Stimulated activated CD4-positive, alpha-beta T cell treated with anti-CD3 and anti-CD28 coated beads, Interleukin-12 subunit alpha, Interleukin-12 subunit beta, amount 100 ng/mL, for 4 hours (primary cell): ENCODE measurements at places on chromosomes 2 and 18.

- no peak for DNase-seq
These were observed 87.5 kb downstream of the TFCP2L1 start for GRCh38 chr2:121197369-121198091.

- DNase-seq: no peak
These were observed 76.0 kb upstream of the STK17B start for GRCh38 chr2:196247114-196247975.

- no peak for DNase-seq
These were observed 19.4 kb upstream of the KCNG2 start for GRCh38 chr18:79778291-79778791.

GRCh38 chr2:45806563-45807358, 155.3 kb downstream of the PRKCE start:
- DNase-seq: no peak

GRCh38 chr2:134712299-134712698, 6.5 kb downstream of the TMEM163 start:
- DNase-seq: no peak

DNA sequence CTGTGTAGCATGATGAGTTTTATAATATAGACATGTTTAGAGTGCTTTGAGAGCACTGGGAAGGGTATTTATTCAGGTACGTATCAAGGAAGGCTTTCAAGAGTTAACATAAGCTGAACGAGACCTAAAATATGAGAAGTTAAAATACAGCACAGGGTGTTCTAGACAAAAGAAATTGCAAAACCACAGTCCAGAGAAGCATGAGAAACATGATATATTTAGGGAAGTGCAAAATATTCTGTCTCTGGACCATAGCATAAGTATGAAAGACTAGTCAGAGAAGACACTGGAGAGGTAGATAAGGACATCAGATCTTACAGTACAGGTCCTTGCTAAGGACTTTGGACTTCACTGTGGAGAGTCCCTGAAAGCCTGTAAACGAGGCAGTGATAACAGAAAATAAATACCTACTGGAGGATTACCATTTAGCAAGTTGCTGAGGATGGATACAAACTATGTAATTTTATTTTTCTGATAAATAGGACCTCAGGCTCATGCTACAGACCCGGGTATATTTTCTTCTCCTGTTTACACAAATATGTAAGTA, 43.7 kb downstream of the FSIP2 start:
- no peak for DNase-seq

DNA sequence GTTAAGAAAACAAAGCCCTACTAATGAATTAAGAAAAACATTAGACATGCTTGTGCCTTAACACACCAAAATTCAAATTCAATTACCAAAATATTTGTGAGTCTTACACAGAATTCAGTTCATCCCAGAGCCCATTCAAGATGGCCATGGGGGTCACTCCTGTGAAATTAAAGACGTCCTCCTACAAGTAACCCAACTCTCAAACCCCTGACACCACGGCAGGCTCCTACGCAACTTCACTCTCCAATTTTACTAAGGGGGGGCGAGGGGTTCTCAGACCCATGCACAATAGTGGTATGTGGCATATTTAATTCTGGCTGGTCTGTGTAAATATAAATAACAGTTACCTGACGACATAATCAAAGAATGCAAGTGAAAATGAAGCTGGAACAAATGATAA, 5.0 kb downstream of the ZNF516 start:
- DNase-seq: no peak

- DNase-seq: no peak
These were observed 473.1 kb upstream of the TCF4 start for GRCh38 chr18:56060967-56061541.

- no peak for DNase-seq
These were observed 368.4 kb downstream of the TXNL1 start for GRCh38 chr18:56269958-56270357.

- no peak for DNase-seq
These were observed 47.5 kb downstream of the ZNF638 start for GRCh38 chr2:71379086-71379485.

DNA sequence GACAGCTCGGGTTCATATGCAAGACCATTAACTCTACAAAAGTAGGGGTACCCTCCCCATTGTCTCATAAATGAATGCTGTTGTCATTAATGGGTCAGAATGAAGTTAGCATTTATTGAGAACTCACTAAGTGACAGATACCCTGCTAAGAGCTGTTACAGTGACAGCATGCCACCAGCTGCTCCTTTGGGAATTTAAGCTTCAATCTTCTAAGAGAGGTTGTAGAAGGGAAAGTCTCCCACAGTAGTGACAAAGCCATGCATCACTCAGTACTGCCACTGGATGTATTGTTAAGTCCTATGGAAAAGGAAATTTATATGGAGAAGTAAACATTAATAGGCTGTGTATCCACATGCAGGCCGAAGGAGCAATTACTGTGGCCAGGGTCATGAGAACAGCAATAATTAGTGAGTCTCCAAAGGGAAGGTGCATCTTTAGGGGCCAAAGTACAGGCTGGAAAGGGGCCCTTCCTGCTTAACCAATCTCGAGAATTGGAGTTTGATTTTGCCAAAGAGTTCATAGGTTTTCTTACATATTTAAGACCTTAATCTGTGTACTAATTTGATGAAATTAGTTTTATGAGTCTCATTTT, 64.5 kb upstream of the FAM124B start:
- no peak for DNase-seq

DNA sequence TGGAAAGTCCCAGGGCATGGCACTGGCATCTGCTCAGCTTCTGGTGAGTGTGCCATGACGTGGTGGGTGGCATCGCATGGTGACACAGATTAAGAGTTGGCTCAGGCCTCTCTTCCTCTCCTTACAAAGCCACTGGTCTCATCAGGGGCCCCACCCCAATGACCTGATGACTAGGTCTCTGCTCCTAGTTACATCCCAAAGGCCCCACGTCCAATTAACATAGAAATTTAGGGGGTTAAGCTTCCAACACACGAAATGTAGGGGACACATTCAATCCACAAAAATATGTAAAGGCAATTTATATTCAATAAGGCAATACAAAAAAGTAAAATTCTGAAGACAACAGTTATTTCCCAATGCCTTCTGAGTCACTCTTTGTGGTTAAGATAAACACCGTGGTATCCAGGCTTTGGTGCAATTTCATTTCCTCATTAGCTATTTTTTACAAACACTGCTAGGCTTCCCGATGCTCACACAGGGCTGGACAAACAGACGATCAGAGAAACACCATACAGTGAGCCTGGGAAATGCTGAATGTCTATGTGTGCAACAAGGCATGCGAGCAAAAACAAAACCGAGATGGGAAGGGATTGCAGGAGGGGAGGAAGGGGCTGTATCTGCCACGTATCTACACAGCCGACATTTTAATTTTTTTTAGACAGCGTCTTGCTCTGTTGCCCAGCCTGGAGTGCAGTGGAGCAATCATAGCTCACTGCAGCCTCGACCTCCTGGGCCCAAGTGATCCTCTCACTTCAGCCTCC, 67.2 kb downstream of the MBP start:
- no peak for DNase-seq

DNA sequence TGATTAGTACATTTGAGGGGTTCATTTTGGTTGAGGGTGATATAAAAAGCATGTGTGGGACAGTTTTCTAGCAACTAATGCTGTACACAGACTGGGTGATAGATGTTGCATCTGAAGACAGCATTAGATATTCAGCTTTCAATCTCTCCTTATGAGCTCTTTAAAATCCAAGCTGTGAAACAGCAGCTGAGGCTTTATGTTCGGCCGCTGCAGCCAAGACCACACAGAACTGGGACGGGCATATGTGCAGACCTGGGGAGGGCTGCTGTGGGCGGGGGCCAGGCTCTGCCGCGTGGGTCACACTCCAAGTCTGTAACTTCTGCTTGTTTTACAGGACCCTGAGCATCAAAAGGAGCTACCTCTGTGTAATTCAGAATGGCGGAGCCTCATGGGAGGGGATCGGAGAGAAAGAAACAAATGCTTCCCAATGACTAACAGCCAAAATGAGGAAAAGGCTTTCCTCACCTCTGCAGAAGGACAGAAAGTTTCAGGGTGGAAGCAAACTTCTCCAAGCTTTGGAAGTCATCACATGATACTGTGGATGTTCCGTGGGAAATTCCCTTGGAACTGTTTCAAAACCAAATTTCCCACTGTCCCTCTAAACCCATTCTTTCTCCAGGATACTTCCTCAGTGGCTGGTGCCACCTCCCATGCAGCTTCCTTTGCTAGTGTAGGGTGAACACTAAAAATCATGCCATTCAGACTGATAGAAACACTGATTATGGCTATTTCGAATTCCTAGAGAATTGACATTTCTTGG, 711.9 kb upstream of the ID2 start:
- DNase-seq: no peak

DNA sequence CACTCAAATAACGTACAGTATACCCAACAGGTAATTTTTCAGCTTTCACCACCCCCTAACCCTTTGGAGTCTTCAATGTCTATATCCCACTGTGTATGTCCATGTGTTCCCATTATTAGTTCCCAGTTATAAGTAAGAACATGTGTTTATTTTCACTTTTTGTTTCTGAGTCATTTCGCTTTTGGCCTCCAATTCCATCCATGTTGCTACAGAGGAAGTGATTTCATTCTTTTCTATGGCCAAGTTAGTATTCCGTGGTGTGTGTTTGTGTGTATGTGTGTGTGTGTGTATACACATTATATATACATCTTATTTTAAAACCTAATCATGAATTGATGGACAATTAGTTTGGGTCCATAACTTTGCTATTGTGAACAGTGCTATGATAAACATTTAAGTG, 464.4 kb downstream of the CMPK2 start:
- no peak for DNase-seq

GRCh38 chr2:118098307-118099030, 10.2 kb downstream of the INSIG2 start:
- no peak for DNase-seq

DNA sequence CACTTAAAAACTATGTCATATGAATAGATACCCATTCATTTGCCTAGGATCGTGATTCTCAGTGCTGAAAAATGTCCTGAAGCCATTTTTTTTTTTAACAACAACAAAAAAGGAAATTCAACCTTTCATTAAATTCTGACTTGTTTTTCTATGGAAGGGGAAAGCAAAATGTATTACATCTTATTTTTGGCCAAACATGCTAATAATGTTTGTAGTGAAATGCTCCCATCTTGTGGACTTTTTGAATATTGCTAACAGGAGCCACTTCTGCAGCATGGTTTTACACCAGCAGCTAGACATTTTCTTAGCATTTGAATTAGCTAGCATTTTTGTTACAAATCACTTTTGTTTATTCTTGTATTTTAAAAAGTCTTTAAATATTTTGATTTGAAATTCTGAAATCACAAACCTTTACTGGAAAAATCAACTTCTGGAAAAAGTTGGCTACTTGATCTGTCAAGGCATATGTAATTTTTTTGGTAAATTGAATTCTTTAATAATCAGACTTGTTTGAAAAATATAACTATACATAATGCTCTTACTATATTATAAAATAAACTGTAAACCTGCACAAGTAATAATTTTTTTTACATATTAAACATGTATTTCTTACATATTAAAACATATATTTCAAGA, 75.8 kb downstream of the KIDINS220 start:
- DNase-seq: no peak

GRCh38 chr2:43217228-43218154, 8.9 kb downstream of the ZFP36L2 start:
- DNase-seq: no peak

GRCh38 chr2:151137526-151137925, 124.1 kb downstream of the RBM43 start:
- no peak for DNase-seq

DNA sequence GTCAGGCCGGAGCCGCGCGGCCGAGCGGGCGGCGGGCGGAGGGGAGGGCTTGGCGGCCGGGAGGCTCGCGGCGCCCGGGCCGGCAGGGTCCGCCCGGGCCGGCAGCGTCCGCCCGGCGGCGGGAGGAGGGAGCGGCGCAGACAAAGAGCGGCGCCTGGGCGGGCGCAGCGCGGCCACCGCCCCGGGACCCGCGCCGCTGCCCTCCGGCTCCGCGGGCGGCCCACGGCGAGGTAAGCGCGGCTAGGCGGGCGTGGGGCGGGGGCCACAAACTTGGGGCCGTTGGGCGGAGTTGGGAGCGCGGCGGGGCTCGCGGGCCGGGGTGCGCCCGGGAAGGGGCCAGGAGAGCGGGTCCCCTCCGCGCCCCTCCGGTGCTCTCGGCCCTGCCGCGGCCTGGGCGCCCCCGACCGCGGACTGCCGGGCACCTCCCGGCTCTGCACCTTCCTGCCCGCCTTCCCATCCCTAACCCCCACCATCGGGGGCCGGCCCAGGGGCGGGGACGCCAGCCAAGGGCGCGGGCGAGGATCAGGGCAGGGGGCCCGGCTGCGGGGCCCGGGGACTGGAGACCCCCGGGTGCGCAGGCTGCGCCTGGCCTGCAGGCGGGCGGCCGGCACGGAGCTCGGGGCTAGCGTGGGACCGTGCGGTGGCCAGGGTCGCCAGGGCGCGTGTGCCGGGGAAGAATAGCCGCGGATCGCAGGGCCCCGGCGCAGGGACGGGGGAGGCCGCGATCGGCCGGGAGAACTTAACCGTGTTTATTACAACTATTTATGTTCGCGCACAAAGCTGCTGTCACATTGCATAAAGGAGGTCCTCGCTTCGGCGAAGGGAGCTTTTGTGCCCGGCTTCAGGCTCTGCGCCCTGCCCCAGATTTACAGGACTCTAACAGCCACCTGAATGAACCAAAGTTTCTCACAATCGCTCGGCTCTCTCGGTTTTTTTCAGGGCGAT, at the start of gene NCK2:
Gene NCK2 (plus strand): TSS at position 4 of the 945 bp plus-strand sequence. CDS start 110,152 bp downstream, outside the sequence.
- DNase-seq: no peak

DNA sequence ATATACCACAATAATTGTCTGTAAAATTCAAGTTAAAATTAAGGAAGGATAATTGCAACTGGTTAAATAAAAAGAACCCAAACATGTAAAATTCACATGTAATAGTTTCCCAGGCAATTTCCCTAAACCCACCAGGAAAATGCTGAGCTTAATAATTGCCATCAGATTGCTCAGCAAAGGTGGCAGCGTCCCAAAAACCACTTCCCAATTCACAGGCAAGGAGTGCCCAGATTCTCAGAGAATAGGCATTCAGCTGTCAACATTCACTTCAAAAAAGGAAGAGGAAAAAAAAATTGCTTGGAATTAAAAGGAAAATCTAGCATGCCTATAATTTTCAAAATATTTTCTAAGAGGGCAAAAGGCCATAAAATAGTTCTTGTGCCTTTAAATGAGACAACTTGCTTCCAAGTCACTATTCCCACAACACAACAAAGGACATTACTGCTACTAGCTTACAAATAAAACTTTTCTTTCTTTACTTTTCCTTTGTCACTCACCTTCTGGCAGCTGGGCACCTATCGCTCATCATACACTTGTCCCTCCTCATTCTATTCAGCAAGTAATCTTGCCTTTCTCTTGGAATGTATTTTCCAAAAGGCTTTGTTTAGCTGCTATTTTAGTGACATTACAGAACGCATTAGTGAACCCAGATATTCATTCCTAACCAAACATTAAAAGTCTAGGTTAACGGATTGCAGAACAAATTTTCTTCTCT, 15.2 kb downstream of the SRBD1 start:
- no peak for DNase-seq

- DNase-seq: no peak
These were observed 223.1 kb downstream of the EXOC6B start for GRCh38 chr2:72602711-72603110.

DNA sequence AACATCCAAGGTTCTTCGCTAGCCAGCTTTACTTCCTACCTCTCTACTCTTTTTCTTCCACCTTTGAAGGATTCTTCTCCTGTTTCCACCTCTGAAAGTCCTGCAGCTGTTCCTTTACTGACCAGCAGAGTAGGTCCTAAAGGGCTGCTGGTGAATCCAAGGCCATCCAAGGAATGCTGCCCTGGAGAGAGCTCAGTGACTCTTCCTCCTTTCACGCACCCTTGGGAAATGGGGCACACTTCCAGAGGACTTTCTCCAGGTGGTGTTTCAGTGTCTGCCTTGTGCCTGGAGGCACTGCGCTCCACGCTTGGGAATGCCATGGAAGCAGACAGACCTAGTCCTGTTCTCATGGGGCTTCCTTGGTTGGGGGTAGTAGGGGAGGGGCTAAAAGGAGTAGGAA, 45.4 kb downstream of the SLC16A14 start:
- no peak for DNase-seq
